Hematopoietic multipotent progenitor cell treated with erythropoietin and hydrocortisone succinate and interleukin-3 and kit ligand, for 15 days (in vitro differentiated cells): ENCODE measurements at places on chromosomes 7 and 10.

GRCh38 chr7:47451851-47452205 is 130.1 kb downstream of the TNS3 start:
- DNase-seq, result no peak

DNA sequence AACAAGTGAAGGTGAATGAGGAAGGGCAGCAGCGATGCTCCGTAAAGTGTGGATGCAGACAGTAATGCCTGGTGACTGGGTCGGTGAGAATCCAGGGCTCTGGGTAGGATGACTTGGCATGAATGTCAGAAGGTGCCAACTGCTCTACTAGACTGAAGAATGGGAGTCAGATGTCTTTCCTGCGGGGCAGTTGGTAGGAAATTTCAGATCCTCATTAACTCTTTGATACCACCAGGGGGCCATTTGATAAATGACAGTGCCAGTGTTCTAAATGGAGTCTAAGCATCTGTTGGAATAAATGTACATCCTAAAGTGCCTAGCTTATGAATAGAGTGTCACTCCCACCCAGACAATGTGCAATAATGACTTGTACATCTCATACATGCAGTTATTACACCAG is 462.0 kb downstream of the GRM8 start:
- no peak for DNase-seq

GRCh38 chr10:32197423-32197822 is 141.2 kb upstream of the KIF5B start:
- DNase-seq, result no peak

- peak; percentile 15 for DNase-seq
Measured at GRCh38 chr7:4631380-4632179, 50.5 kb upstream of the FOXK1 start.

DNA sequence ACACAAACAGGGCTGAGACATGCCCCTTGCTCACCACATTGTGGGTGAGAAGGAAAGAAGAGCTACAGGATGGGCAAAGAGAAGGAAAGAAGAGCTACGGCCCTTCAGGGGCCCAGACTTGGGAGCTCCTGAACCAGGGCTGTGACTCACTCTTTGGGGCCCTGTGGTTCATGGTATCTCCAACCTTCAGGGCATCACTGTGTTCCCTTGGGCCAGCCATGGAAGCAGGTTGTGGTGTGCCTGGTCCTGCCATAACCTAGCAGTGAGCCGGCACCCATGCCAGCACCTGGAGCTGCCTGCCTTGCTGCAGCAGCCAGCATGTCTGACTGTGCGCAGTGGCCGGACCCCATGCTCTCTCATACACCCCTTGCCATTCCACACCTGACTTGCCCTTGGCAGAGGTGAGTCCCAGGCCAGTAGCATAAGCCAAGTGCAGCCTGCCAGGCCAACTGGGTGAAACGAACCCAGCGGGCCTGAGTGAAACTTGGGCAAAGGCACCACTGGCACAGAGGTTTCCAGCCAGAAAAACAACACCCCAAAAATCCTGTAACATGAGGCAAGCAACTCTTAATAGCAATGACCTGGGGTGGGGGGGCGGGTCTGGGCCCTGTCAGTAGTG is 89.0 kb upstream of the CACUL1 start:
- DNase-seq, result no peak

DNA sequence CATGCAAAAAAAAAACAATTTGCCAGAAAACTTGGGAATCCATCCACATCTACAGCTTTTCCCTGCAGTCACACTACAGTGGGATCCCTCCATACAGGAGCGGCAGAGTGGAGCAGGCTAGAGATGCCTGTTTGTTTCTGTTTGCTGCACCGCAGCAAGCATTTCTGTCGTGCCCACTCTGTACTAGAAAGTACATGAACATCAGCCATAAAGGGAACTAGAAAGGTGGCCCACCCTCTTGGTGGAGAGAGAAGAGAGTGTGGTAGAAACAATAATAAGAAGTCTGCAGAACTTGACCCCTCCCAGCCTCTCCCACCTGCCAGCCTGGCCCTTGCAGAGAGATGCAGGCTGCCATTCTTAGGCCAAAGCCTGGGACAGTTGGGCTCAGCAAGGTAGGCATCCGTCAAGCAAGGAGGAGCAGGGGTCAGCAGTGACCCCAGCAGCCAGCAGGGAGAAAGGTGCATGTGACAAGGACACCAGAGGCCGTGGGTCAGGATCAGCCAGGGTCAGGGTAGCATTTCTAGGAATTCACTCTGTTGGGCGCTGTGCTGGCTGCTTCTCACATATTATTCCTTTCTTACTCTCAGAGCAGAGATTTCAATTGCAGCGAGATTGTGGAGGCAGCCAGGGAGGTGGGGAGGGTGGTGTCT is 171.8 kb downstream of the EGFR start:
- DNase-seq, result no peak

- DNase-seq, result no peak
Measured at GRCh38 chr7:2353113-2353935, 1.3 kb upstream of the EIF3B start.

- DNase-seq, result no peak
Measured at GRCh38 chr7:154837622-154838021, 165.3 kb downstream of the PAXIP1 start.

- DNase-seq, result peak; percentile 36
Measured at GRCh38 chr7:151080067-151080521, 515 bp downstream of the FASTK start.

GRCh38 chr7:123865517-123866117 is 20.6 kb downstream of the HYAL4 start:
- peak; percentile 52 for DNase-seq

GRCh38 chr10:70119623-70120022 is 13.0 kb downstream of the AIFM2 start:
- no peak for DNase-seq

DNA sequence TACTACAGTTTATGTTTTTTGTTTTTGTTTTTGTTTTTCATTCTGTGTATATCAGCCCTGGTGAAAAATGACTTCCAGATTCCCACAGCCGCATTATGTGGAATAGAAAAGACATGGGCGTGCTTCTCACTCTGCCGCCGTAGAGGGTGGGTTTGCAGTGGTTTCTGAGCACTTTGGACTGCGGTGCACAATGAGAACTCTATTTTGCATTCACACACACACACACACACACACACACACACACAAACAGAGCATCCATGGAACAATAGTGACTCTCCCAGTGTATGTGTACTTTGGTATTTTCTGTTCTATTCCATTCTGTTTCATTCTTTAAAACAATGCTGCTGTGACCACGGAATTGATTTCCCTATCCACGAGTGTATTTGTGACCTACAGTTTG is 657.3 kb upstream of the FOXK1 start:
- DNase-seq, result no peak

- no peak for DNase-seq
Measured at GRCh38 chr7:31933481-31933880, 136.7 kb downstream of the PDE1C start.

- DNase-seq, result no peak
Measured at GRCh38 chr7:5211730-5212482, 21.9 kb downstream of the WIPI2 start.

GRCh38 chr7:40135317-40135610 is 459 bp downstream of the SUGCT start:
- DNase-seq, result no peak

DNA sequence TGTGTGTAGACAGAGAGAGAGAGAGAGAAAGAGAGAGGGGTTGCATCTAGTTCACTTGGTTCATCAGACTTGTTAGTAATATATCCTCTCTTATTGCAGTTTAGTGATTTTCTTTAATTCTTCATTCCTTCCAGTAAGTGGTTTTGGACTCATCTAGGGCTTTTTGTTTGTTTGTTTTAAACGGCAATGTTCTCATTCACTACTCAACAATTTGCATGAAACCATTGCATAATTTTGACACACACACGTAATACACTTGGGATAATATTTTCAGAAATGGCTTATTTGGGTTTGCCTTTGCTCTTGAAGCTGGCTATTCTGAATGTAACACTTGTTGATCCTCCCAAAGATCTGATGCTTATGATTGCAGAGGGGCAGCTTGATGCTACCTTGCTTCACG is 16.4 kb upstream of the ZNF32 start:
- DNase-seq, result no peak

DNA sequence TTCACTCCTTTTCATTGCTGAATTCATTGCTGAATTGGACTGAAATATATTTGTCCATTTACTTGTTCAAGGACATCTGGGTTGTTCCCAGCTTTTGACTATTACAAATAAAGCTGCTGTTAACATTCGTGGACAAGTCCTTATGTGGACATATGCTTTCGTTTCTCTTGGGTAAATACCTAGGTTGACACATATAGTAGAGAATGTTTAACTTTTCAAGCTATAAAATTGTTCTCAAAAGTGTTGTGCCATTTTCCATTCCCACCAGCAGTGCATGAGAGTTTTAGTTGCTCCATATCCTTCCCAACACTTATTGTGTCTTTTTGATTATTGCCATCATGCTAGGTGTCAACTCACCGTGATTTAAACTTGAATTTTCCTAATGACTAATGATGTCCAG is 17.5 kb upstream of the CPVL start:
- DNase-seq, result no peak

GRCh38 chr10:133162910-133163856 is 3.2 kb downstream of the KNDC1 start:
- DNase-seq, result no peak

GRCh38 chr10:31025142-31025541 is 6.5 kb downstream of the ZNF438 start:
- no peak for DNase-seq

DNA sequence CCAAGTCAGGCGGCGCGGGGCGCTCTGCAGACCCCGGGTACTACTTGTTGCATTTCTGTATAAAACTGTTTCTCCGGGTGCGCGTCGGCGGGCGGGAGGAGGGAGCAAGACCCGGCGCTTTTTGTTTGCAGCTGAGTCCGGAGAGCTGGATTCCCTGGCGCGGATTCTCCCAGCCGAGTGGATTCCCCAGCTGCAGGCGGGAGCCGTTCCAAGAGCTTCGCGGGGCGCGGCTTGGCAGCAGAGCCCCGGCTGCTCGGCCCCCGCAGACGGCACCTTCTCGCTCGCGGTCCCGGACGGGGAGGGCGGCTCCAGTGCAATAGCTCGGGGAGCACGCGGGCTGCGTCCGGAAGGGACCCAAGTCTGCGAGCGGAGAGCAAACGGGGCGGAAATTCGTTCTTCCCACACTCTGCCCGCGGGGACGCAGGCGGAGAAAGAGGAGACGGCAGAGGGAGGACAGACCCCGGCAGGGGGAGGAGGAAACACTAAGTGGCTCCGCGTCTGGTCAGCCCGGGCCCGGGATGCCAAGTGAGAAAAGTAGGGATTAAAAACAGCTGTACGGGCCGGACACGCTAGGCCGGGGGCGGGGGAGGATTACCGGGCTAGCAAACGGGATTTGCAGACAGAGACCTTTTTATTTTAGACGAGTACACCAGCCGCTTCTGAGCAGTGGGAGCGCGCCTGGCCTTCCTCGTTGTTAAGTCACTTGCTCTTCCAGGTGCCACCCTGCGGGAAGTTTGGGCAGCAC is at the start of gene TRIL:
Gene TRIL, minus strand, starts transcription at position 96 of the 745 bp plus-strand sequence. CDS start 284 bp downstream, outside the sequence.
- DNase-seq, result no peak

DNA sequence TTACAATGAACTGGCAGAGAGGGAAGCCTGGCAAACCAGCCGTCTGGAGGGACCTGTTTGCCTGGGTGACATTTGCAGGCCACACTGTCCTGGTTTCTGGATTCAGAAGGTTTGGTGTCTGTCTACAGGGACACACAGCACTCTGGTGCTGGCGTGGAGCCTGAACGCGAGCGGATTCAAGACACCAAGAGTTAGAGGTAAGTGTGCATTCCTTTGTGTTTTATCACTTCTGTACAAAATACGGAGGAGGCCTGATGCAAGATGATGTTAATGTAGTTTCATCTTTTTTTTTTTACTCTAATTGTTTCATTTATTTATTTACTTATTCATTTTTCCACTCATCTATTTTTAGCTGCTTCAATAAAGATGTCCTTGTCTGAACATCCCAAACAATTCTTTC is 485.3 kb upstream of the ADARB2 start:
- DNase-seq, result no peak

GRCh38 chr7:151451626-151452571 is 12.0 kb upstream of the CRYGN start:
- DNase-seq, result no peak

GRCh38 chr7:116153050-116153449 is 57.3 kb upstream of the TES start:
- DNase-seq, result no peak

GRCh38 chr7:127933146-127933545 is 98.1 kb downstream of the LRRC4 start:
- DNase-seq, result no peak

GRCh38 chr7:16619979-16620408 is 25.6 kb downstream of the ANKMY2 start:
- DNase-seq, result no peak

GRCh38 chr10:33398796-33399195 is 64.3 kb upstream of the NRP1 start:
- DNase-seq, result no peak

DNA sequence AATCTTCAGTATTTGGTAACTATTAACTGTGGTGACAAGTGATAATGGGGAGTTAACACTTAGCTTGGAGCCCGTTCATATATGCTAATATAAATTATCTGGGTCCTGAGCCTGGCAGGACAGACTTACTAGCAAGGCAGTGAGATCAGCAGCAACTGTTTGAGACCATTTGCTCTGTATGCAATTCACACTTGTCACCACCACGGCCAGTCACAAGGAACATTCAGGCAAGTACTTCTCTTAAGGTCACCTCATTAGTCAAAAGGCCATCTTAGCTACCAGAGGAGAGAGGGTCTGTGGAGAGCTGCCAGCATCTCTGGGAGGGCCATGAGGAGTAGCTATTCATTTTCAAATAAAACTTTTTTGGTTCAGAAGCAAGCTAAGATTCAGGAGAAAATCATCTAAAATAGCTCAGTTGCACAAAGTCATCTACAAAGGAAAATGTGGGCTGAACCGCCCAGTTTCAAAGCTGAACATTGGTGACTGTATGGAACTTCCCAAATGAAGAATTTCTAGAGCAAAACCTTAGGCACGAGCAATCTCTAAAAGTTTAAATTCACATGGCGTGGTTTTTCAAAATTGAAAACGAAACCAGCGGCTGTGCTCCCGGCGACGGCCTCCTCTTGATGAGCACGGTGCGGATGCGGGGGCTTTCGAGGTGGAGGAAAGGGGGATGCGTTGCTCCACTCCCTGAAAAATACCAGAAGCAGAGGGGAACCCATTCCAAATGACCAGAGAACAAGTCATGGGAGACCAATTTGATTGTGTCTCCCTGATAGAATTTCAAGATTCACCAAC is 233.5 kb upstream of the MGMT start:
- no peak for DNase-seq

DNA sequence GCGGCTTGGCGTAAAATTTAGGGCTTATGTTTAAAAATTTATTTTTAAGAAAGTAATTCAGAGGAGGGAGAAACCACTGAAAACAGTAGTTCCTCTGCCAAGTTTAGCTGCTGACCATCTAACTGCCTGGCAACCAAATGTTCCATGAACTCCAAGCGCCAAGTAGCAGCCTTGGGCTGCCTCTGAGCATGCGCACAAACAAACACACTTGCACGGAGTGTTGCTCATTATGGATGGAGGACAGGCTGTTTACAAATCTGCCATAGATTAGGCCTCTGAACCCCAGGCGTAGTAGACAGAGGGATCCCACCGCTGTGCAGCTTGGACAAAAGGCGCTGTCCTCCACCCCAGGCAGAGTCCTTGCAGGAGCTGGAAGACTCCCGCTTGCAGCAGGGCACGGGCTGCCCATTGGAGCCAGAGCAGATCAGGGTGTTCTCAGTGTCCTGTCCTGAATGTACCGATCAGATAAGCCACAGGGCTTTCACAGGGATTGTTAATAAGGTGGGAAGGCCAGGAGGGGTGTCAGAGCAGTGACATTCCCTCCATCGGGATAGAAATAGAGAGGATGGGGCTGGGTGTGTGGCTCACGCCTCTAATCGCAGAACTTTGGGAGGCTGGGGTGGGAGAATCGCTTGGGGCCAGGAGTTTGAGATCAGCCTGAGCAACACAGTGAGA is 47.7 kb upstream of the LYZL1 start:
- DNase-seq, result no peak
